Stimulated activated naive CD4-positive, alpha-beta T cell (primary cell): ENCODE measurements at places on chromosomes 6 and 20.

DNA sequence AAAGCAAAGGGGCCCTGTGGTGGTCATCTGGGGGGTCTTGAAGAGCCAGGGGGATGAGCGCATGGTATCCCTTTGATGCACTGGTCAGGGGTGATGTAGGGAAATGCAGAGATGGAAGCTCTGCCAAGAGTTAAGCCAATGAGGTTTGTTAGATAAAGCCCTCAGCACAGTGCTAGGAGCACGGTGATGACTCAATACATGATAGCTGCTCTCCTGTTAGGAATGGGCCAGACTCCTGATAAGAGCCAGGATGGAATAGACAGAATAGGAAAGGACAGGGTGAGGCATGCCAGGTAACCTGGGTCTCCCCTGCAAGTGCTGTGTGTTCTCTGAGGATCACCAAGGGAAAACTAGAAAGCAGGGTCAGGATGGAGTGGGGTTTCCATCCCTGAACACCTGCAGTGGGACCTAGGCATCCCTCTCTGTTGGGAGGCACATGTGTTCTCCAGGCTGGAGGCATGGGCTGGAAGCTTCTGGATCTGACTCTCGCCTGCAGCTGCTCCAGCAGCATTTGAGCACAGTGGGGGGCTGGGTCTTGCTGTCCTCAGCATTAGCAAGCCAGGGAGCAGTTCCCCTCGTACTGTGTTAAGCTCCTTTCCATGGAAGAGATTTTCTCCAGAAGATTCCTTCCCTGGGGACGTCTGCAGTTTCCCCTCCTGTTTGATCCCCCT lies 71.8 kb upstream of the TIAM2 start:
- no peak for DNase-seq

GRCh38 chr6:162069995-162070394 lies 657.6 kb downstream of the PRKN start:
- no peak for DNase-seq

DNA sequence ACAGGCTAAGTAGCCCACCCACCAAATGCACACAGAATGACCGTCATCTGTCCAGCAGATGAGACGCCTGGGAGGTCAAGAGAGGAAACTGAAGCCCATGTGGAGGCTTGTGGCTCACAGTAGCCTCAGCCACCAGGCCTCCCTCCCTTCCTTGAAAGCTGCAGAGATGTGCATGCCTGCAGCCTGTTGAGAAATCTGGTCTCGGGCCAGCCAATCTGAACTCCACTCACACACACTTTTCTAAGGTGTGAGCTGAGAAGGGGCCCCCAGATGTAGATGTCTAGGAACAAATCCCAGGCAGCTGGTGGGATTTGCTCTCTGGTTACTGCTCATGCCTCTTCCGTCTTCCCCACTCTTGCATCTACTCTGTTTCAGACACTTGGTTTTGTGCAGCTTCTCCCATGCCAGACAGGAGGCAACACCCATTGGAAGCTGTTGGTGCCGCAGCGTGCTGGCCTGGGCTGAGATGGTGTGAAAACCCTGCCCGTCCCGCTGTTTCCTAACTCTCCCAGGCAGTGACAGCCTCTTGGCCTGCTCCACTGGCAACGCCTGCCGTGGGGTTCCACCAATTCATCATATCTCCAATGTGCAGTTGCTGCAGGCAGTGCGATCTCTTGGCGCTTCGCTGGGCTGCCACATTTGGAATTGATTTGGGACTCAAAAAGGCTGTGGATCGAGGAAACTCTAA lies 24.1 kb upstream of the PAX1 start:
- DNase-seq: no peak

DNA sequence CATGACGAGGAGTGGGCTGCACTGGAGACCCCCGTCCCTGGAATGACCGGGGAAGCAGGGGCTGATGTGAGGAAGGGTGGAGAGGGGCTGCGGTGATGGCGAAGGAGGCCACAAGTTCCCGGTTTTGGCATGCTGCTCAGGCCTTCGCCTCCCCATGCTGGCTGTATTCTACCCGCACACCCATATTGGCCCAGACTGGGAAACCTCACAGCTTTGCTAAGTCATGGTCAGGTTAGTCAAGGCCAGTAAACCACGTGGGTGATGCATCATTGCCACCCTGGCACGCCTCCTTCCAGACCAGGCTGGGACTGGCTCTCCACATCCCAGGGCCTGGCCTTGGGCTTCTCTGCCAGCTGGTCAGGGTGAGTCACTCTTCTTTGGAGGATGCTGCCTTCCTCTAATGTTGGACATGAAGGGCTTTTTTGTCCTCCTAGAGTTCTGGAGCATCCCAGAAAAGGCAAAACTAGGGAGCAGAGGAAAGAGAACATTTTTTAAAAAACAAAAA lies 53.8 kb downstream of the PCNA start:
- DNase-seq: no peak

DNA sequence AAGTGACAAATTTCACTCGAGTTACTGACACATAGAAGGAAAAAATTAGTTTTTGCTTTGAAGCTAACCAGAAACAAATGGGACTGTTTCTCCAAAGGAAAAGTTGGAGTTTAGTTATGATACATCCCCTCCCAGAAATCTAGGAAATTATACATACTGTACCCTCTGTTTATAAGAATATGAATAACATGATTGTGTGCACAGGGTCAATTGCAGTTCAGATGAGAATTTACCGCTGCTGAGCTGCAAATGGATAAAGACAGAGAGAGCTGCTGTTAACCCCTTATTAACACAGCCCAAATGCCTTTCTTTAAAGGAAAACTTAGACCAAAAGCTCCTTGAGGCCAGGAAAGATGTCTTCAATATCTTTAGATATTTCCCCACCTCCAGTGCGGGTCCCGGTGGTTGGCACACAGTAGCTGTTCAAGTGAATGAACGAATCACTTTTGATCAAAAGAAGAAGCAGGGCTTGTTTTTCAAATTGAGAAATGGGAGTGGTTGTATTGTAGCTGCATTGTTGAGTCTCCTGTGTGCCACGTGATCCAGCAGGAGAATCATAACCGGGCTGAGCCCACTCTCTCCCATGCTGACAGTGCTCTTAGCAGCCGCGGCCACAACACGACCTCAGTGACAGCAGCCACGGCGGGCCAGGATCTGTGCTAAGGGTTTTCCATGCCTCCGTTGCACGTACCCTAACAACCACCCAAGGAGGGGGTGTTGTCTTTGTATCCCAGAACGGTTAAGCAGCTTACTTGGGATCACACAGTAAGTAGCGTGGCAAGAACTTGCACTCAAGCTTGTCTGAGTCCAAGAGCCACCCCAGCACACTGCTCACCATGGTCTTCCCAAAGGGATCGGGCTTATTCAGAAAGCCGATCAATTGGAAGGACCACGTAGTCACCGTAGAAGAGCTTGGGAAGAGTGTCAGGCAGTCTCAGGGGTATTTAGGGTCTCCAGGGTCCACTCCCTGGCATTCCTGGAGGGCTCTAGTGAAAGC lies 53.5 kb upstream of the BMP6 start:
- no peak for DNase-seq

GRCh38 chr20:56940466-56940865 lies 311.4 kb downstream of the TFAP2C start:
- no peak for DNase-seq
